ENCODE measurements at places on chromosomes 3 and 15.
A peak's percentile ranks its signal among the peaks of the same experiment; 100 is the strongest.

- no peak for DNase-seq
These were observed 17.0 kb upstream of the ITGB5 start for GRCh38 chr3:124903896-124904834.

- no peak for DNase-seq
These were observed 356.0 kb downstream of the NLGN1 start for GRCh38 chr3:173753593-173753992.

DNA sequence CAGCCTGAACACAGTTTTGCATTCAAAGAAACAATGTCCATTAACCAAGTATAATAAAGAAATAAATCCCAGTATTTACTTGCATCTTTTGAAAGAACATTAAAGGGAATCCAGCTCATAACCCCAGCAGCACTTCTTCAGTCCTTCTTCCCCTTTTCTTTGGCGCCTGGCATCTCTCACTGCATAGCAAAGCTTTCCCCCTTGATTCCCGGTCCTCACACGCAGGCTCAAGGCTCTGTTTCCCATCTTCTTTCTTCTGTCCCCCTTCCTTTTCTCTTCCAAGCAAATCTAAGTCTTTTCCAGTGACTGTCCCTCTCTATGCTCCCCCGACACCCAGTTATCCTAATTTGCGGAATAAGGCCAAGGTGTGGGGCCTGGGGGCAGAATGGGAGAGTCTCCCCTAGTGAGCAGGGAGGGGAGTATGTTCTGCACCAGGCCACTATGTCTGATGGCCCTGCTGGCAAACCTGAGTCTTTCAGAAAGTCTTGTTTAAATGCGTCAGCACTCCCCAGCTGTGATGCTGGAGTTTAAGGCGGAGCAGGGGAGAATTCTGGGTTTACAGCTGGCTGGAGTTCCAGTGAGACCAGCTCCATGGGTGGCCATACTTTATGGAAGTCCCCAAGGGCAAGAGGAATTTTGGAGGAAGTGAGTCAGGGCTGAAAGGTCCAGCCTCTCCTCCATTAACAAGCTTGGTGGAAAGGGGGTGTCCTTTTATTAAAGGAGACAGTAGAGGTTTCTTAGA, 42.1 kb downstream of the GOLGA6A start:
- DNase-seq: no peak

- DNase-seq: no peak
These were observed 25.8 kb upstream of the MTHFS start for GRCh38 chr15:79922512-79923078.

DNA sequence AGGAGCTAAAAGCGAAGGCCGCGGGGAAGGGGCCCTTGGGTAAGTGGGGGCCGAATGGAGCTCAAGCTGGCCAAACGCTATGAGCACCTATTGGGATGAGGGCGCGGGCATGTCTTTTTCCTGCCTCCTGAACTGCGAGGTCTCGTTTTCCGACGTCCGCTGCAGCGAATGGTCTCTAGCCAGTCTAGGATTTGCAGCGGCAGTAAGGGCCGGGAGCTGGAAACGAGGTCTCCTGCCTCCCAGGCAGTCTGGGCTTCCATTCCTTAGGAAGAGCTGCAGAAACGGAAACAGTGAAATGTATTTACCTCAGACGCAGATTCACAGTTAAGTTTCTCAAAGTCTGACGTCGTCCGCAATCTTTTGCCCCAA, 517 bp downstream of the TMA7 start:
- DNase-seq: no peak

DNA sequence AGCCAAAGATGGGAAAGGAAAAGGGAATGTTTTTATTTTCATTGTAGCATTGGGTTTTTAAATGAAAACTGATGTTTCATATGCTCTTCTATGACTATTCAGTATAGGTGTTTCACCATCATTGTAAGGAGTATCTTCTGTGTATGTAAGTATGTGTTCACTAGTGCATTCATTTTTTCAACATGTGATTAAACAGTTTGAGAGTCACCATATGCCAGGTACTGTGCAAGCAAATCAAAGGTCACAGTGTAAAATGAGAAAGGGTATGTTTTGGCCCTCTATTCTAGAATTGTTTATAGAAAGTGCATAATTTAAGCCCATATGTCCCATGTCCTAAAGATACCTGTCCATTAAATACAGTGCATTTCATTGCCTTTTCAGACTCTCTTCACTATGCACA, 207.2 kb downstream of the ZBTB20 start:
- DNase-seq: peak; percentile 37

DNA sequence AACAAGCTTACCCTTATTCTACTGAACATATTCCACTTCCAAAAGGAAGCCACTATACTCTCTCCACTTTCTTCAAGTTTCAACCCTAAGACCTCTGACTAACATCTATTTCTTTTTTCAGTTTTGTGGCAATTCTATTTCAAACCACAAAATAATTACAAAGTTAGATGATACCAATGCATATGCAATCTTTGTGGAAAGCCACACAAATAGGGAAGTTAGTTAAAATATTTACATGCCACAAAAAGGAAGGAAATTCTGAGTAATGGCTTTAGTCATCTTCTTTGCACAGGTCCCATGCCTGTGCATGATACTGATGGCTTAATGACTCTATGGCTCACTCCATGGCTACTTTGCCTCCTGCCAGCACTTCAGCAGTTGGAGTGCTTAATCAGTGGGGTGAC, 57.0 kb upstream of the MCTP2 start:
- no peak for DNase-seq

DNA sequence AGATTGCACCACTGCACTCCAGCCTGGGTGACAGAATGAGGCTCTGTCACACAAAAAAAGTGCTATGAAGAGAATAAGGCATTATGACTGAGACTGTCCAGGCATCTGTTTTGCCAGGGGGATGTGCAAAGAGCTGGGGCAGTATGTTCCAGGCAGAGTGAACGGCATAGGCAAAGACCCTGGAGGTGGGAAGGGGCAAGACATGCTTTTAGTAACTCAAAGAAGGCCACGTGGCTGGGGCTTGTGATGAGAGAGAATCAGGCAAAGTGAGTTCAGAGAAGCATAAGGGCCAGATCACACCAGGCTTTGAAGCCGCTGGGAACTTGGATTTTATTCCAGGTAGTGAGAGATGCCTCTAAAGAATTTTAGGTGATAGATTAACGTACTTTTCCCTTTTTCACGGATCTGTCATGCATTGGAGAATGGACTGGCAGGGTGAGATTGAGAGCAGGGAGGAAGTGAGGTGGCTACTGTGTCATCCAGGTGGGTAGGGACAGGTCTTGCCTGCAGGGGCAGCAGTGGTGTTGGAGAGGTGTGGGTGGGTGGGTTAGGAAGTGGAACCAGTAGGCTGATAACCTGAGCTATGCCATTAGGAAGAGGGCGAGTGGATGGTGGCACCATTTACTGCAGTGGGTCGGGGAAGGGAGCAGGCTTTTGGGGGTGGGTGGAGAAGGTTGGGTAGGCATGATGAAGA, 31.7 kb downstream of the ATP2B2 start:
- DNase-seq: no peak

DNA sequence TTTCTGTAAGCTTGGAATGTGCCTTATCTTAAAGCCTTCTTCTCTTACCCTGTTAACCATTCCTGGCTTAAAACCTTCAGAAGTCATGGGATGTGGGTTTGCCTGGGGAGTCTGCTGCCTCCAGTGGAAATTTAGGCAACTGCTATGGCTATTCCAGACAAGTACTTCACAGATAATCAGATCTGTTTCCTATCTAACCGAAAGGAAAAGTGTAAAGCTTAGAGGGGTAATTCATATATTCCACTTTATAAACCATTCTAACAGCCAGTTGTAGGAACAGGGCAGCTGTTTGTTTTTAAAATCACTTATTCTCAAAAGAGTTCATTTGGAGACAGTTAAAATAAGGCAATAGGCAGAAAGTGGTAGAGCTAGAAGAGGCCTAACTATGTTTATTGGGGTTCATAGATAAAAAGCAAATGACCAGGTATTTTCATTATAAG, 219.9 kb downstream of the TCF12 start:
- no peak for DNase-seq

DNA sequence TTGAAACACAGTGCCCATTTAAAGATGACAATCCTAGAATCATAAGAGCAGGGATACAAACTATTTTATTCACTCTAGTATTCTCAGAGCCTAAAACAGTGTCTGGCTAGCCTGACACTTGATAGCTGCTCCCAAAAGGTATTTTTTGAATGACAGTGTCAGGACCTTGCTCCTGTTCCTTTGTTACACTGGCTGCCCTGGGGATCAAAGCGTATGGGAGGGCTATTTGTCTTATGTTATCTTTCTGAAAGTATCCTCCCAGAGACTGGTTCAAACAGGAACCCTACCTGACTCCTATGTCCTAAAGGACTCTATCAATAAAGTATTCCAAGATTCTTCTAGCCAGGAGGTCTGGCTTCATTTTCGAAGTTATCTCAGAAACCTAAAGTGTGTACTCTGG, 621.4 kb downstream of the FHIT start:
- DNase-seq: no peak

GRCh38 chr3:176690083-176690869, 507.0 kb downstream of the TBL1XR1 start:
- DNase-seq: no peak

GRCh38 chr3:97510795-97511194, 253.8 kb upstream of the ARL6 start:
- no peak for DNase-seq

- no peak for DNase-seq
These were observed 50.0 kb upstream of the FMN1 start for GRCh38 chr15:33244471-33244870.

GRCh38 chr3:50111757-50112156, 23.0 kb downstream of the RBM5 start:
- DNase-seq: no peak

GRCh38 chr3:102248981-102249705, 185.7 kb upstream of the ZPLD1 start:
- no peak for DNase-seq

GRCh38 chr15:80944818-80945217, 44.8 kb downstream of the MESD start:
- DNase-seq: no peak

- DNase-seq: no peak
These were observed 13.8 kb upstream of the CCR9 start for GRCh38 chr3:45872569-45872968.

GRCh38 chr3:30401971-30402370, 204.4 kb upstream of the TGFBR2 start:
- DNase-seq: no peak

- no peak for DNase-seq
These were observed 11.9 kb downstream of the GRM2 start for GRCh38 chr3:51718547-51719409.

- no peak for DNase-seq
These were observed 507.2 kb upstream of the AGTR1 start for GRCh38 chr3:148190441-148190990.

DNA sequence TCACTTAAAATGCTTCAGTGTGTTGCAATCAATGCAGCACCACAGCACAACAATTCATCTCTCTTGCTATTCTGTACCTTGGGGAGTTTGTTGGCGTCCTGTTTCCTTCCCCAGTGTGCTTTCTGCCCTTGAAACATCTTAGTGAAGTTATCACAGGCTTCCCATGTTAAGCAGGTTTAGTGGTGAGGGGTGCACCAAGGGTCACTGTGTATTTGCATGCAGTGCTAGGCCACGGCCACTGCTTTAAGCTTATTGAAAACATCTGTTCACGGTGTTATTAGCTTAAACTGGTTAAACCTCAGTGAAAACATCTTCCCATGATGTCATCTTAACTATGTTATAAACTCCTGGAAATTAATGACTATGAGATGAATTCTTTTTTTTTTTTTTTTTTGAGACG, 217.3 kb upstream of the GOLIM4 start:
- DNase-seq: no peak

DNA sequence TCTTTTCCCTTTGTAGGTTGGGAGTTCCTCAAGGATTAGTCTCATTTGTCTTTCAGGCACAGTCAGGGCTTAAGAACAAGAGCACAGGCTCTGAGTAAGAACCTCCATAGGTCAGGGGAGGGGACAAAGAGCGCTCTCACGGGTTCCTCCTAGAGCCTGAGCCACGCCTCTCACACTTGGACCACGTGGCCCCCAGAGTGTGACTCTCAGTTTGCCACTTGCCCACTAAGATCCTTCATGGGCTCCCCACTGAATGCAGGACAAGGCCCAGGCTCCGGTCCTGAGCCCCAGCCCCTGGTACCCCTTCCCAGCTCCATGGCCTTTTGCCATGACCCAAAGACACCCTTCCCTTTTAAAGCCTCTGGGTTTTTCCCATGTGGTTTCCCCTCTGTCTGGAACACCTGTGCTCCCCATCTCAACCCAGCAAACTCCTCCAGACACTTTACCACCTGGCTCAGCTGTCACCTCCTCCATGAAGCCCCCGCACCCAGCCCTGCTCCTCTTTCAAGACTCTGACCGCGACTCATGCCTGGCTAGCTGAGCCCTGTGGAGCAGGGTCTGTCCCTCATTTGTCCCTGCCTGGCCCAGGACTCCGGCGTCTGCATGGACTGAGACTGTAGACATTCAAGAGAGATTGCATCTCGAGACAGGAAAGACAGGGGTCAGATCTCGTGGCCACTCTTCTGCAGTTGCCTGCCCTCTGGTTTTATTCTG, 32.7 kb downstream of the IQSEC1 start:
- DNase-seq: no peak

DNA sequence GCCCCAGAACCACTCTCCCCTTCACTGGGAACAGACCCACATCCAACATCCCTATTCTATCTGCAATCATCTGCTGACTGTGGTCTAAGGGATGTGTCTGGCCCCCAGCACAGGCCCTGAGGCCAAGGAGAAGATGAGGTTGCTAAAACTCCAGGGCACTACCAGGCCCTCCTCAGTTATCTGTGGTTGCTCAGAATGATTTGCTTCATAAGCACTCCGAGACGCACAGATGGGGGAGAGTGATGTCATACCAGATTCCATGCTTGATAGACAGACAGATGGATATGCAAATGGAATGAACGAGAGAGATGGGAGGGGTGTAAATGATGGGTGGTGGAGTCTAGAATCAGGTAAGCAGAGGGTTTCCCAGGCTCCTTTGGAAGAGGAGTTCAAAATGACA, 57.8 kb downstream of the CEMIP start:
- DNase-seq: no peak

- no peak for DNase-seq
These were observed 127.7 kb upstream of the EPHA3 start for GRCh38 chr3:88979760-88980159.

- DNase-seq: no peak
These were observed 151.9 kb upstream of the FEZF2 start for GRCh38 chr3:62525281-62525680.

DNA sequence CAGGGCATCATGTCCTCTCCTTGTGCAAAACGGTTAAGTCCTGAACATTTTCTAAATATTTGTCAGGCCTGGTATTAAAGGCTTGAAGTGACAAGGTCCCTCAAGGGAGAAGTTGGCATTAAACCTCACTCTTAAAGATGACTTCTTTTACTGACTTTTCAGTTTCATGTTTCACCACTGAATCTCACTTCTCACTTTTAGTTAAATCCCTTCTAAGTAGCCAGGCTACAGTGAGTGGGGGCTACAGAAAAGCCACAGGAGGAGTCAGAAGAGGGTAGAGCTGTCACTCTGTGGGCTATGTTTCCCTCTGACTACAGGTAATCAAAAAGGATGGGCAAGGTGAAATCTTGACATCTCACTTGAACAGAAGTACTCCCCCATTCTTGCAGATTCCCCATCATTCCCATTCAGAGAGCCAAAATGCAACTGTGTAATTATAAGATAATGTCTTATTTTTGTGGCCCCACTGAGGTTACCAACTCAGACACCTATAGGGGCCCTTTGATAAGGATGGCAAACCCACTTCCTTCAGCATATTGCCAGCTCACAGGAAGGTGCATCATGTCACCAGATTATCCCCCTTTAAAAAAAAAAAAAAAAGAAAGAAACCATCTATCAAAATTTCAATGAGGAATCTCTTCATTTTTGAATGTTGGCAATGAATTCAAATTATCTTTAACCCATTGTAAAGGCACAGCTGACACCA, 790.1 kb upstream of the CFAP20DC start:
- DNase-seq: no peak
